ENCODE measurements at places on chromosomes 13 and 19. TPM values are rescaled to one million over a fixed set of nuclear protein-coding genes. Genes with fewer than 3 reads are reported as not detected.

The RASIP1 gene
- total RNA-seq: 0.16 TPM

The LATS2 gene
- total RNA-seq: 24.5 TPM

The ACP7 gene
- total RNA-seq: 0.45 TPM

The BCAM gene
- 24.2 TPM for total RNA-seq

The ATP8A2 gene
- under 0.01 TPM for total RNA-seq

The QPCTL gene
- 3.3 TPM for total RNA-seq

The PDCD2L gene
- 6.7 TPM for total RNA-seq

The KLK8 gene
- not detected for total RNA-seq

The IL27RA gene
- 0.63 TPM for total RNA-seq

The ZNF578 gene
- total RNA-seq: 3.5 TPM

The SYNGR4 gene
- total RNA-seq: not detected

The LGALS7B gene
- not detected for total RNA-seq

The ATXN8OS gene
- total RNA-seq: not detected

The CPT1C gene
- total RNA-seq: 23.4 TPM

The ZNF221 gene
- 8.7 TPM for total RNA-seq

The RGS9BP gene
- total RNA-seq: 1.5 TPM

The TLE6 gene
- total RNA-seq: 0.18 TPM

The SLC25A23 gene
- total RNA-seq: 27.7 TPM

The HMG20B gene
- 219 TPM for total RNA-seq

The PRRG2 gene
- total RNA-seq: 0.27 TPM

The CLEC4M gene
- not detected for total RNA-seq

The NLRP4 gene
- not detected for total RNA-seq

The FOSB gene
- total RNA-seq: 0.33 TPM

The C19orf18 gene
- not detected for total RNA-seq

The GPC6 gene
- 92.6 TPM for total RNA-seq

The RASL11A gene
- 13.3 TPM for total RNA-seq

The SIGLEC12 gene
- not detected for total RNA-seq

The ZNF667 gene
- total RNA-seq: 8.9 TPM

The LYPD5 gene
- 1.1 TPM for total RNA-seq

The RPS5 gene
- 178 TPM for total RNA-seq

The CD37 gene
- not detected for total RNA-seq

The RXFP2 gene
- total RNA-seq: not detected

The FLT3LG gene
- total RNA-seq: 5.4 TPM

The LGALS4 gene
- total RNA-seq: not detected

The ZFP36 gene
- total RNA-seq: 18.3 TPM

The CEBPA gene
- total RNA-seq: 0.18 TPM

The LPAR6 gene
- total RNA-seq: 0.90 TPM

The PGLYRP1 gene
- not detected for total RNA-seq

The TRPC4 gene
- 1.2 TPM for total RNA-seq

The INSL3 gene
- total RNA-seq: not detected

The TMEM190 gene
- not detected for total RNA-seq

The GSX1 gene
- not detected for total RNA-seq

The RNF225 gene
- not detected for total RNA-seq

The LGI4 gene
- total RNA-seq: 0.09 TPM

The ZNF132 gene
- 10.8 TPM for total RNA-seq

The NLRP5 gene
- not detected for total RNA-seq

The CDX2 gene
- not detected for total RNA-seq

The SPACA4 gene
- total RNA-seq: not detected

The CEACAM20 gene
- total RNA-seq: not detected

The KLK14 gene
- not detected for total RNA-seq

The BEST2 gene
- not detected for total RNA-seq

The SAMD1 gene
- total RNA-seq: 18.5 TPM

The SHC2 gene
- 3.3 TPM for total RNA-seq

The ATCAY gene
- total RNA-seq: not detected

The HPN gene
- not detected for total RNA-seq

The FPR2 gene
- total RNA-seq: not detected

The LRG1 gene
- not detected for total RNA-seq

The ADGRE3 gene
- not detected for total RNA-seq

The CEACAM16 gene
- total RNA-seq: not detected
